HL-60 (cell line): ENCODE measurements at places on chromosomes 3 and 15.

DNA sequence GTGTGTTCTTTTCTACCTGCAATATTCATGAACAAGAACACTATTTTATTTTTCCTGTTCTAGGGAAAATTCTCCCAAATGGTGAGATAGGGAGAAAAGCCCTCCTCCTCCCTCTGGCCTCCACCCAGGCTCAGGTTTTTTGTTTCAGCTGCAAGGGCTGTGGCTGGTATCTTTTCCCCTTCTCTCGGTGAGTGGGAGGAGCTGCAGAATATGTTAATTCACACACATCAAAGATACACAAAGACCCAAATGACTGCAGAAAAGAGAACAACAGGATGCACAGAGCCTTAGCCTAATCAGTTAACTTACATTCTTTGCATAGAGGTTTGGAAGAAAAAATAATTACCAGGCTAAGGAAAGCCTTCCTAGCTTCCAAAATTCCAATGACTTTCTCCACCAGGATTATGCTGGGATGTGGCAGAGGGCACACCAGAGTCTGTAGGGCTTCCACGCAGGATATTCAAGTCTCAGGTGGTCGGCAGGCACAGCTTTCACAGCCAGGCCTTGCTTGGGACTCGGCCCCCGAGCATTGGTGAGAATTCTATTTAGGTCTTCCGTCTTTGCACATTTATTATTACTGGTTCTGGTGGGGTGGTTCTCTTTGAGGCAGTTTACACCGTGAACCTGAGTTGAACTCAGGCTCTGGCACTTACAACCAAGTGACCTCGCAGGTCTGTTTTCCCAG is 64.9 kb downstream of the ABHD5 start:
- no peak for DNase-seq

DNA sequence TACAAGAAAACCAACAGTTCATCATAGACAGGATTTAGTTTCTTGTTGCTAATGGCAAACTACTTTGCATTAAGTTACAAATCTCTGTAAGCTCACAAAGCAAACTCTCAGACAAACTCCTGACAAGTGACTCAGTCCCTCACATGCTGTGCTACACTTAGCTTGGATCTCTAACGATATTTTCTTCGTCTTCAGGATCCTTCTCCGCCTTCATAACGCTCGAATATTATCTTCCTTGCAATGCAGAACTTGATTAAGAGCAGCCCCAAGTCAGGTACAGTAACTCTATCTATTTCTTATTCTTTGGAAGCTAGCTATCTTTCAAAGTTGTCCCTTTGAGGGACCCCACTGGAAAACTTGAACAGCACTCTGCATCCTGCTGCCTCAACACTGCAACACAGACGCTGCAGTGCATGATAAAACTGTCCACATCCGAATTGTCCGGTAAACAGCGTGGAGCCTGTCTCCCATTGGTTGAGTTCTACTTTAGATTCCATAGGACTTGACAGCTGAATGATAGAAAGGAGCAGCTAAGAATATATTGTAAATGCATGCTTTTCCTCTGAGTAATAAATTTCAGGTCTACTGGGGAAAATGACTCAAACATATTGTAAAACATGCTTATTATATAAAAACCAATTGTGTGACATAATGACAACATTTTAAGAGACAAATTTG is 61.3 kb downstream of the UACA start:
- no peak for DNase-seq

- DNase-seq = peak; percentile 68
Observed at GRCh38 chr3:158790901-158791589, 10.8 kb upstream of the MFSD1 start.

- no peak for DNase-seq
Observed at GRCh38 chr15:51759557-51760070, 8.2 kb downstream of the TMOD2 start.

- DNase-seq = no peak
Observed at GRCh38 chr15:59174151-59174834, 32.4 kb upstream of the LDHAL6B start.

- DNase-seq = no peak
Observed at GRCh38 chr3:8996681-8997121, 33.4 kb upstream of the RAD18 start.

DNA sequence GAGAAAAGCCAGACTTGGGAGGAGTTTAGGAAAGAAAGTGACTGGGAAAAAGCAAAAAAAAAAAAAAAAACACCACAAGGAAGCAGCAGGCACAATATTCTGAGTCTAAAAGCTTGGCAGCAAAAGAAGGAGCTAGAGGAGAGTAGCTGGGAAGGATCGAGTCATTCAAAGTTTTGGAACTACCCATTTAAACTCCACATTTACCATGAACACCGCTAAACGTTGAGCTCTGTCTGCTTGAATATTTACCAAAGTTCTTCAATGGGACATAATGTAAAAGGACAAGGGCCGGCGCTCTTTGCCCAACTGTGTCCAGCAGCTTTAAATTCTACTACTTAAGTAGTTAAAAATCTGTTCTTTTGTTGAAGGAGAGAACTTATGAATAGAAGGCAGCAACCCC is 481.9 kb downstream of the FOXP1 start:
- DNase-seq = no peak
